AG08396 (cell line): ENCODE measurements at places on chromosomes 3 and 15.

DNA sequence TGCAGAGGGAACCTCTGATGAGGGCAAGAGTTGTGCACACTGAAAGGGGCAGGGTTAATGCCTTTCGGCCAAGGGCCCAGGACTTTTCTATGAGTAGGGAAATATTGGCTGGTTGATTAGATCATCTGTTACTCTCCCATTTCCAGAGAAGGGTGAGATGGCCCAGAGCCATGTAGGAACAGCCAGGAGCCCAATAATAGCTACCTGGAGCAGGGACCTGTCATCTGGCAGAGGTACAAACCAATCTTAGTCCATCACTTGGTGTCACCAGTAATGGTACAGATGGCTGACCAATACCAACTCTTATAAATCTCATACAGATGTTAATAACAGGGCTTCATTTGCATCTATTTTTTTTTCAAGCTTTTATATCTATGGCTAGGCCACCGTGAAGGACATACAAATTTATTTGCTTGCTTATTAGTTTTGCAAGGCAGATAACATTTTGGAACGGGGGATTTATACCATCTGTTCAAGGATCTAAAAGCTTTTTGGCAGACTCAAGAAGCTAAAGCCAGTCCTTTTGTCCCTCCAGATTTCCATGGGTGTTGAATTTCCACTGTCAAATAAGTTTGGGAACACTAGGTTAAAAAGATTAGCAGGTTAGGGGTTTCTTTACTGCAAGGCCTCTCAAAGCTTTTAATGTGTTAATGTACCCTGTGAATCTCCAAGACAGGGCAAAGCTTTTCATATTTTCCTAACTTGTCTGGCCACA, 79.3 kb downstream of the TNIK start:
- no peak for DNase-seq

DNA sequence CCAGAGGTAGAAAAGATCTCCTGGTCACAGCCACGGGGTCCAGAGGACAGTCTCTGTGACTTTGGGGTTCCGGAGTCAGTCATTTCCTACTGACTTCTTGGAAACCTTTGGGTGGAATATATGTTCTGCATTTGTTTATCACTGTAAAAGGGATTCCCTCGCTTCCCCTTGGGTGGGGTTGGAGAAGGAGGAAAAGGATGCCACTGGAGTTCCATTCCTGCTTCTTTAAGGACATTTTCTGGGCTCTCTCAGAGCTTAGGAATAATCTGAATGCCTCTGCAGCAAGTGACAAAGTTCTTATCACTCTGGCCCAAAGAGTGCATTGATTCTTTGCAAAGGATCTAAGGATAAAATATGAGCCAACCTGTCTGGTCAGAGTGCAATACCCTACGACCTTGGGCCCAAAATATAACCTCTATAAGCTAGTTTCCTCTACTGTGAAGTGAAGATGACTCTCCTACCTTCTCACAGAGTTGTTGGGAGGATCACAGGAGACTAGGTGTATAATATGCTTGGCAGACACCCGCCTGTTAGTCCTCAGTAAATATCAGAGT, 17.2 kb downstream of the ARHGEF3 start:
- DNase-seq, result no peak

DNA sequence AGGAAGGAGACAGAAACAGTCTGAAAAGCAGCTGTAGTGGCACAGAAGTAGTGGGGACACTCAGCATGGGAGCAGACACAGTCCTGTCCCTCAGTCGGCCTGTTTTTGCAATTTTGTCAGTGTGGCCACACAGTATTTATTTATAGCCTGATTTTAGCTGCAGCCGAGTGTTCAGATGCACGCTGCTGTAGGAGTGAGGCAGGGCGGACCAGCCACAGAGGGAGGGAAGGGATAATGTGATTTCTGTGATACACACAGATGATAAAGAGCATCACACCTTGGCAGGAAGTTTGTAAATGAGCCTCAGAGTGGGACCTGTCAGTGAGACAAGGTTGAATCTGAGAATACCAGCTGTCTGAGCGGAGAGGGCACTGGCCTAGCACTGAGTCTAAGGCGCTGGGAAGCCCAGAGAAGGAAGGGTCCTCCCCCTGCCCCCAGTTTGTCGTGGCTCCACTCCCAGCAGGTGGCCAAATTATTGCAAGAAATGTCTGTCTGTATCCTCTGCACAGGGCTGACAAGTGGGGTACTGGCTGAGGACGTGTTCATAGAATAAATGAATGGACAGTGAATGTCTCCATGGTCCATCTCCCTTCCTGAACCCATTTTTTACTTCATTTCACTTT, 3.8 kb downstream of the PSTPIP1 start:
- no peak for DNase-seq

- DNase-seq, result no peak
Measured at GRCh38 chr3:12237912-12238650, 50.8 kb upstream of the PPARG start.

GRCh38 chr15:87500240-87500639, 756.3 kb downstream of the NTRK3 start:
- no peak for DNase-seq

- DNase-seq, result no peak
Measured at GRCh38 chr3:117814975-117815374, 1105.4 kb downstream of the TUSC7 start.

DNA sequence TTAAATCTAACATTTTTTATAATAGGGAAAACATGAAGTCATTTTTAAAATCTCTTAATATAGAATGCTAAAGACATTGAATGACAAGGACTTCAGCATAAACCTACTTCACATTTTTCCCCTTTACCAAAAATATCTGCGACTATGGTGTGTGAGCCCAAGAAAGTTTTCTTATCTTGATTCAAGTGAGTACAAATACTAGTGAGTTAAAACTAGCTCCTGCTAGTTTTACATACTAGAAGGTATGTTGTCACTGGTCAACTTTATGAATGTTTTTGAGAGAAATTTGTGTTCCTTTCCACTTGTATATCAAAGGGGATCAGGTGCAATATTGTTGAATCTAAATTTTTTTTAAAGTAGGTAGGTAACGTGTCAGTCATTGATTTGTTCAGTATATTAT, 152.4 kb upstream of the CGNL1 start:
- DNase-seq, result no peak

- DNase-seq, result no peak
Measured at GRCh38 chr3:49781415-49782199, 4.7 kb downstream of the IP6K1 start.

- DNase-seq, result no peak
Measured at GRCh38 chr15:38549222-38549621, 15.4 kb downstream of the RASGRP1 start.

DNA sequence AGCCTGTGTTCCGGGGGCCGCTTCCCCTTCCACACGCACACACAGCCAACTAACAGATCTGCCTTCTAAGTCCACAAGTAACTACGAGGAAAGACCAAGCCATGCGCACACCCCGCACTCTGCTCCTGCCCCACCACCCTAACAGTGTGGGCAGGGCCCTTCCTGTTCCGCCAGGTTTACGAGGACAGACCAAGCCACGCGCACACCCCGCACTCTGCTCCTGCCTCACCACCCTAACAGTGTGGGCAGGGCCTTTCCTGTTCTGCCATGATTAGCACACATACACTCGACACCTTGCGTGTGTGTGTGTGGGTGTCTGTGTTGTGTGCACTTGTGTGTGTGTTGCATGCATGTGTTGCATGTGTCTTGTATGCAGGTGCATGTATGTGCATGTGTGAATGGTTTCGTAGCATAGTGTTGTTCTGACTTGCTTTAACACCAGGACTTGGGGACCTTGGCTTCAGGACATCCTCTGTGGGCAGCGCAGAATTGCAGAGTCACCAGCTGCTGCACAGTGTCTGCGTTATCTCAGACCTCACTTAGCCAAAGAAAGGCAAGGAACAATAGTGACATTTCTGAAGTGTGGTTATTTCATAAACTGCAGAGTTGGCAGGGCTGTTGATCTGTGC, 114.4 kb downstream of the CHSY1 start:
- no peak for DNase-seq

DNA sequence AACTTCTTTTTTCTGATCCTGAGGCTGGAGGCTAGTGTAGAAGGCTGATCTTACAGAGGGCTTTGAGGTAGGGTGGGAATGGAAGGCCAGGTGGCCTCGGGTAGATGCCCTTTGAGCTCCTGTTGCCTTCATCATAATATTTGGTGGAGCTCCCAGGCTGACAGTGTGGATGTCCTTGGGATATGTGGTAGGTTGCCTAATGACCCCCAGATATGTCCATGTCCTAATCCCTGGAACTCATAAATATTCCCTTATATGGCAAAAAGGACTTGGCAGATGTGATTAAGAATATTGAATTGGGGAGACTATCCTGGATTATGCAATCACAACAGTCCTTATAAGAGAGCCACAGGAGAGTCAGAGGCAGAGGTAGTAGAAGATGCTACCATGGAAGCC, 5.5 kb downstream of the ADAMTSL3 start:
- DNase-seq, result no peak

GRCh38 chr3:3998140-3998922, 199.1 kb downstream of the LRRN1 start:
- no peak for DNase-seq

- DNase-seq, result no peak
Measured at GRCh38 chr15:88776646-88777045, 26.6 kb upstream of the ACAN start.

DNA sequence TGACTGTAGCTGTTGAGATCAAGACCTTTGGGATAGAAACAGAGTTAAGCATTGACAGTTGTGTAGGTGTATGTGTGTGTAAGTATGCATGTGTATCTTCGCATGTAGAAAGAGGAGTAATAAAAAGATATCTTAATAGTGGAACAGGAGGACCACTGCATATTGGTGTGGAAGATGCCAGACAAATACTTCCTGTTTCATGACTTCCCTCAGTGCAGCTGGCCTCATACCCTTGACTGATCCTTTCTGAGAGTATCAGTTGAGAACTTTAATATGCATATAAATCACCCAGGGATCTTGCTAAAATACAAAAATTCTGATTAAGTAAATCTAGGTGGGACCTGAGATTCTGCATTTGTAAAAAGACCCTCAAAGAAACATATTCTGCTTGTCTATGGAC, 8.5 kb upstream of the ZBED2 start:
- DNase-seq, result no peak

DNA sequence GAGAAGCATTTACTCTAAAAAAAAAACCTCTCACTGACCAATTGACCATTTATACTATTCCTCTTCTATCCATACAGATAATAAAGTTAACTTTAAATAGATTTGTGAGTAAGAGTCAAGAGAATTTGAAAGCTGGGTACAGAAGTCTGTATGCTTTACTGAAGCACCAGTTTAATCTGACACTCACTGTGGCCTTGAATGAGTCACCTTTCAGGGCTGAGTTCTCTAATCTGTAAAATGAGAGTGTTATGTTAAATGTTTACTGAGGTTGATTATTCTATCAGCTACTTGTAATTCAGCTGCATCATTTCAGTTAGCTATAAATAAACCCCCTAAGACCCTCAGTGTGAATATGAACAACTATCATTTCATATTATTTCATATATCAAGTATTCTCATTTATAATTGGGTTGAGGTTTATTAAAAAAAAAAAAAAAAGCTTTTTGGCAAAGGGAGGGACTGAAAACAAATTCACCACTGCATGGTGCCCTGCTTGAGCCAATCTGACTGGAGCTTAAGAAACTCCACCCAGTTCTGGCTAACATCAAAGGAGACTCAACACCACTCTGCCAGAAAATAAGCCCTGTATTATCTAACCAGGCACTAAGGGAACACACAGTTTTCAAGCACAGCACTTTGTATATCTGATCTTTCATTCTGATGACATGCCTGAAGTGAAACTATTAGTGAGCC, 2.8 kb downstream of the MAP4 start:
- DNase-seq, result peak; percentile 33

GRCh38 chr3:118636841-118637240, 397.8 kb downstream of the IGSF11 start:
- no peak for DNase-seq

GRCh38 chr3:156389449-156389950, 165.4 kb downstream of the SSR3 start:
- no peak for DNase-seq

GRCh38 chr3:191138937-191139336, 60.1 kb upstream of the OSTN start:
- DNase-seq, result no peak

GRCh38 chr3:155517903-155518302, 224.4 kb upstream of the STRIT1 start:
- DNase-seq, result no peak

DNA sequence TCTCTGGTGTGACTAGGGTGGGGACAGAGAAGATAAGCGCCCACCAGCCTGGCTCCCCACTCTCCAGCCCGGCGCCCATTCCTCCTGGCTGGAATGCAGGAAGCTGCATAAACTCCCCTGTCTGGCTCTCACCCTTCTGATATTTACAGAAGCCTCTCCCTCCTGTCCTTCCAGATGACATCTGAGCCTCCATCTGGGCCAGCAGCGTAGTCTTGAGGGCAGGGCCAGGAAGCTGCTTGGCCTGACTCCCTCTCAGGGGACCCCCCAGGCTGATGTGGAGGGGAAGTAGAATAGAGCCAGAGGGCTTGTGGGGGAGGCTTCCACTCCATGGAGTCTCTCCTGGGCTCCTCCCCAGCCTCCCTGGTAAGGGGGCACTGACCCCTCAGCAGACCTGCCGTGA, 49.9 kb downstream of the LINGO1 start:
- DNase-seq, result no peak

GRCh38 chr3:186073641-186074040, 35.2 kb downstream of the ETV5 start:
- DNase-seq, result no peak

- no peak for DNase-seq
Measured at GRCh38 chr3:12768579-12769527, 9.8 kb upstream of the TMEM40 start.

DNA sequence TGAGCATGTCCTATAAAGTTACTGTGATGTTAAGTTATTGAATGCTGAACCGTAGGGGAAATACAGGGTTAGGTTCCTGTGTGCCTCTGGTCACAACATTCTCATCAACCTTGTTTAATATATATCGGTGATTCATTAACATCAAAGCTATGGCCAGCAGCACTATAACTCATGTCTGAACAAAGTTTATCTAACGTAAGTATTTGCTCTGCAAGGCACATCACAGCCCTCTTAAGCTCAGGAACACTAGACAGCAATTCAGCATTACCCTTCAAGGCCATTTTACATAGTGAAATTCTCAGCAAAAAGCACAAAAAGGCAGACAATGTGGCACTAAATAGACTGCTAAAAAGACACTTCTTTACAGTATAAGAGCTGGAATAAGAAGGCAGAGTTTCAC, 48.2 kb upstream of the FNDC3B start:
- no peak for DNase-seq

DNA sequence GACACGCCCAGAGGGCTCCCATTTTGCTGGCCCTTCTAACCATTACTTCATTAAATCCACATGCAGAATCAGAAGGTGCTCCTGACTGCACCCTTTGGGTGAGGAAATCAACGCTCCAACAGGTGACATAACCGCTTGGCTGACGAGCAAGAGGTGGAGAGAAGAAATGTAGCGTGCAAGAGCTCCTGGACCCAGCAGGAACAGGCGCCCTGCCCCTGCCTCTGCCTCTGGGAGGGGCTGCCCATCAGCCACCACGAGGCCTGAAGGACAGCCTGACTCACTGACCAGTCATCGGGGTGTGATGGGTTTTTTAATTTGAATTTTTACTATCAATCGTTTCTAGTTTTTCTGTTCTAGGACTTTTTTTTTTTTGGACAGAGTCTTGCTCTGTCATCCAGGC, 218.2 kb downstream of the ADAMTS17 start:
- no peak for DNase-seq

GRCh38 chr3:4939276-4939675, 40.0 kb upstream of the BHLHE40 start:
- DNase-seq, result no peak
